Breast epithelium (tissue), 4 donors: ENCODE measurements at places on chromosomes 7 and 10. TPM values are rescaled to one million over a fixed set of nuclear protein-coding genes. Genes with fewer than 3 reads are reported as not detected.

The MUC3A gene
- under 0.01 TPM for total RNA-seq

The EEPD1 gene
- 32.5 TPM for total RNA-seq

The FEZF1 gene
- not detected for total RNA-seq

The SDK1 gene
- total RNA-seq = 18.2 TPM

The TRRAP gene
- 38.9 TPM for total RNA-seq

The NHLRC2 gene
- total RNA-seq = 56.0 TPM

The ZC3HAV1 gene
- total RNA-seq = 41.3 TPM

The PTPRN2 gene
- 2.2 TPM for total RNA-seq

The LHFPL3 gene
- total RNA-seq = not detected

The ADAM22 gene
- 3.4 TPM for total RNA-seq

The SLC39A12 gene
- under 0.01 TPM for total RNA-seq

The LRIT1 gene
- not detected for total RNA-seq

The TMEM196 gene
- total RNA-seq = not detected

The BBS9 gene
- total RNA-seq = 27.4 TPM

The CRYGN gene
- not detected for total RNA-seq

The SEC23IP gene
- 25.9 TPM for total RNA-seq

The ACSM6 gene
- total RNA-seq = 0.66 TPM

The MACROH2A2 gene
- total RNA-seq = 15.4 TPM

The NPM3 gene
- total RNA-seq = 61.0 TPM

The TFEC gene
- total RNA-seq = 19.0 TPM

The FAM25C gene
- total RNA-seq = not detected

The ANKRD1 gene
- total RNA-seq = not detected

The C10orf62 gene
- 0.33 TPM for total RNA-seq

The THSD7A gene
- total RNA-seq = 4.0 TPM

The MOGAT3 gene
- total RNA-seq = not detected

The IKZF5 gene
- total RNA-seq = 17.7 TPM
